ENCODE measurements at places on chromosomes 5 and 9. TPM values are rescaled to one million over a fixed set of nuclear protein-coding genes. Genes with fewer than 3 reads are reported as not detected.

GRCh38 chr9:133060417-133060841, 1.4 kb upstream of the CEL start:
- no peak overlapping the region for H3K4me3 ChIP-seq
- H3K36me3 ChIP-seq = peaks cover 13% of the 10 kb centered on the region
- H3K4me1 ChIP-seq = no peaks in the 10 kb centered on the region
- H3K27me3 ChIP-seq = no peaks in the 10 kb centered on the region

- no peaks in the 10 kb centered on the region for H3K4me1 ChIP-seq
- H3K27ac ChIP-seq = no peak overlapping the region
- no peaks in the 10 kb centered on the region for H3K36me3 ChIP-seq
- H3K27me3 ChIP-seq = no peaks in the 10 kb centered on the region
- no peak for DNase-seq
- H3K4me3 ChIP-seq = no peak overlapping the region
Measured at GRCh38 chr9:93904649-93905472, 50.3 kb downstream of the BARX1 start.

DNA sequence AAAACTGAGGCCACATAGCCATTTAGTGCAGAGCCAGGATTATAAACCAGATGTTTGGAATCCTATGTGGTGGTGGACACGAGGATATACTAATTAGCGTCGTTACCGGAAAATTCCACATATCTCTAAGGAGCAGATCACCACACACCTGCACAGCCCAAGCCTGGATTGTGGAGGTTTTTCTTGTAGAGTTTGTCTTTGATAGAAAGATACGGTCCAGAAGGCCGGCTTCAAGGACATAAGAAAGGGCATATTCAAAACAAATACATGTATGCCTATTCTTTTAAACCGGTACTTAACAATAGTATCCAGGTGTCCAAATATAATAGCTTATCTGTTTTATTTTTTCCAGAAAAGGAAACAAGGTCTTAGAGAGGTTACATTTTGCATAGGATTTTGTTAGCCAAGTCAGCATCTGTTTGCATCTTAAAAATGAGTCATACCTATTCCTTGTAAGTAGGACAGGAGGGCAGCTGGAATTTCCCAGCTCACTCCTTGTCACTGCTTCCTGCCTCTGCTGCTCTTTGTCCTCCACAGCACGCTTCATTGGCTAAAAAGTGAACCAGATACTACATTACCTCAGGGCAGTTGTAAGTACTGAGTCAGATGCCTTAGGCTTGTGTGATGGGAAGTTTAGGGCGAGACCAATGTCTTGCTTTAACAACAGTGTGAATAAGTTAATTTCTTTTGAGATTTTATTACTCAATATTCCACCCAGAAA, 3.6 kb downstream of the TMC1 start:
- no peak overlapping the region for H3K27ac ChIP-seq
- no peaks in the 10 kb centered on the region for H3K36me3 ChIP-seq
- no peaks in the 10 kb centered on the region for H3K27me3 ChIP-seq
- no peak overlapping the region for H3K4me3 ChIP-seq
- no peaks in the 10 kb centered on the region for H3K4me1 ChIP-seq

GRCh38 chr5:55033568-55033967, 9.5 kb downstream of the GZMK start:
- H3K27ac ChIP-seq = no peak overlapping the region
- H3K4me1 ChIP-seq = no peaks in the 10 kb centered on the region
- H3K36me3 ChIP-seq = no peaks in the 10 kb centered on the region
- no peak for DNase-seq
- H3K27me3 ChIP-seq = no peaks in the 10 kb centered on the region

The ZNF484 gene
- 10.9 TPM for total RNA-seq

The MOB3B gene
- 0.19 TPM for total RNA-seq

The NSG2 gene
- 0.60 TPM for total RNA-seq

- H3K27ac ChIP-seq = no peak overlapping the region
- H3K27me3 ChIP-seq = no peaks in the 10 kb centered on the region
- DNase-seq = no peak
- no peaks in the 10 kb centered on the region for H3K36me3 ChIP-seq
Measured at GRCh38 chr5:115209279-115209678, 39.6 kb upstream of the TRIM36 start.

DNA sequence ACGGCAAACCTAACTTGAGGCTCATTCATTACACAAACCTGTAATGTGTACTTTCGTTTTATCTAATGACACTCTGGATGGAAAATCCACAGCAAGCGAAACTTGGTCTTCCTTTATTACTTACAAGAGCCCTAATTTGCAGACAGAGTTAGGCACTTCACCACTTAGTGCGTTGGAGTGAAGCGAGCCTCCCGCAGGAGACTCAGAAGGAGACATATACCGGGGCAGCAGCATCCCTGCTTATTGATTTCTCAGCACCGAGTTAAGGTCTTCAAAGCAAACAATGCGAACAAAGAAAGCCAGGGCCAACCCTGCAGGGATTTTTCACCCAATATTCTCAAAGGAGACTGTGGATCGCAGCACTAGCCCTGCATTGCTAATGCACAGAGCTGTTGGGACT, 28.6 kb downstream of the LSM11 start:
- no peak overlapping the region for H3K4me3 ChIP-seq
- no peaks in the 10 kb centered on the region for H3K36me3 ChIP-seq
- no peak for DNase-seq
- no peak overlapping the region for H3K27ac ChIP-seq

The SLC25A25 gene
- 24.7 TPM for total RNA-seq

- peak; percentile 6 for DNase-seq
- no peak overlapping the region for H3K4me3 ChIP-seq
- peaks cover 4% of the 10 kb centered on the region for H3K27me3 ChIP-seq
- no peaks in the 10 kb centered on the region for H3K36me3 ChIP-seq
- no peak overlapping the region for H3K27ac ChIP-seq
Measured at GRCh38 chr5:158032246-158032645, 173.3 kb upstream of the CLINT1 start.

The ZFAND5 gene
- total RNA-seq = 194 TPM

The CCL21 gene
- total RNA-seq = not detected

The MACIR gene
- total RNA-seq = 23.4 TPM

GRCh38 chr9:135877791-135878527, 29.4 kb downstream of the CAMSAP1 start:
- peaks cover 5% of the 10 kb centered on the region for H3K4me1 ChIP-seq
- H3K27me3 ChIP-seq = no peaks in the 10 kb centered on the region
- H3K4me3 ChIP-seq = no peak overlapping the region
- no peak for DNase-seq

DNA sequence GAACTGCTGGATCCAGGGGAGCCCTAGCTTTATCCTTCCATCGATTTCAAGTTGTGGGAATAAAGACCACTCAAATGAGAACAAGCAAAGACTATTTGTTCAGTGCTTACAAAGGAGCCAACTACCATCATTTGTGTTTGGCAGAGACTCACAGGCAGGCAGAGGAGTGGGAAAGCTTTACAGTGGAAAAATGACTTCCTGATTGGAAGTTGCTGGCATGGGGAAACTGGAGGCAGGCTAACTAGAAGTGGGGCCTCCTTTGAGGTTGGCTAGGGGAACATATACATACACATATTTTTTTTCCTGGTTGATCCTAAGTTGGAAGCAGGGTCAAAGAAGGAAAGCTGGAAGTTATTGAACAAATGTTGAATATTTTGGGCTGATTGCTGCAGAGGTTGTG, 121.7 kb downstream of the ACTBL2 start:
- H3K27me3 ChIP-seq = no peaks in the 10 kb centered on the region
- H3K36me3 ChIP-seq = no peaks in the 10 kb centered on the region
- no peaks in the 10 kb centered on the region for H3K4me1 ChIP-seq
- H3K4me3 ChIP-seq = no peak overlapping the region
- DNase-seq = no peak

DNA sequence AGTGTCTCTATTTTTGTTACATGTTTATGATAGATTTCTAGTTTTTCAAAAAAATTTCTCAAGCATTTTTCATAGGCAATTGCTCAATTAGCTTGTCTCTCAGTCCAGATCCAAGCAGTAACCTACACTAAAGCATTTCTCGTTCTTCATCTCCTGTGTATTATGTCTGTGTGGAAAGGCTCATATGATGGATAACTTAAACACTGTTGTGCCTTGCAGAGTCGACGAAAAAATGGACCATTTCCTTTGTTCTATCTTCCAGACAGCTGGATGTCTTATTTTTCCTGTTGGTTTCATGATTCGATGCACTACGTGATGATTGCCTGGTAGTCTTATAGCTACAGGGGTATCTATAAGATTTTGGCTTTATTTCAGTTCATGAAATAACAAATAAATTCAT, 347.8 kb downstream of the TRPM3 start:
- H3K4me3 ChIP-seq = no peak overlapping the region
- DNase-seq = no peak
- H3K4me1 ChIP-seq = no peaks in the 10 kb centered on the region
- H3K27me3 ChIP-seq = no peaks in the 10 kb centered on the region

DNA sequence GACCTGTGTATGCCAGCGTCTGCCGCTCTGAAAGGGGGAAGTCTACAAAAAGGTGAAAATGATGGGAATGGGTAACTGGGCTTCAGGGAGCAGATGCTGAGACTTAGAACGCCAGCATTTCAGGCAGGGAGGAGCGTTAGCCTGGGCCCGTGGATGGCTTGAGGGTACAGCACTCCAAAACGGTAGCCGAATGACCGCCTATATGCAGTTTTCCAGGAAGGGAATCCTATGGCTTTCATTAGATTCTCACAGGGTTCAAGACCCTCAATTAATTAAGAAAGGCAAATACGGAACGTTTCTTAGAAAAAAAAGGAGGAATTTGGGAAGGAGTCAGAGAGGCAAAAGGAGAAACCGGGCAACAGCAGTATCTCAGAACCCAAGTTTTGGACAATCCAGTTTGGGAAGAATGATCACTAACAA, 639 bp downstream of the AMACR start:
- peak overlapping the region; percentile 77 for H3K4me3 ChIP-seq
- no peaks in the 10 kb centered on the region for H3K27me3 ChIP-seq
- DNase-seq = no peak
- peaks cover 13% of the 10 kb centered on the region for H3K4me1 ChIP-seq
- H3K36me3 ChIP-seq = no peaks in the 10 kb centered on the region
- peak overlapping the region; percentile 82 for H3K27ac ChIP-seq

DNA sequence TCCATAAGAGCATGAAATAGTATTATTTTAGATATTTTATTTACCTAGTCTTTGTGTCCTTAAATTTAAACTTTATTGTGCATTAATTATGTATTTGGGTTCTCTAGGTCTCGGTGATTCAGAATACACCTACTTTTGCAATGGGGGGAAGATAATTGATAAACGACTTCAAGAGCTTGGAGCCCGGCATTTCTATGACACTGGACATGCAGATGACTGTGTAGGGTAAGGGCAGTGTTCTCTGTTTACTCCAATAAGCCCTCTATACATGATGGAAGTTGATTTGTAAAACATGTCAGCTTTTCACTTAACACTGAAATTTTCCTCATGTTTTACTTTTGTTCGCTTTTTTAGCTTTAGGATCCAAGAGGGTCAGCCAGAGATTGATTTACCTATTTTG, 6.2 kb downstream of the MTRR start:
- peaks cover 26% of the 10 kb centered on the region for H3K4me1 ChIP-seq
- H3K36me3 ChIP-seq = peaks cover 44% of the 10 kb centered on the region
- no peak overlapping the region for H3K4me3 ChIP-seq
- no peak for DNase-seq
- no peaks in the 10 kb centered on the region for H3K27me3 ChIP-seq
